GM12892 (cell line): ENCODE measurements at places on chromosomes 5 and 9.

DNA sequence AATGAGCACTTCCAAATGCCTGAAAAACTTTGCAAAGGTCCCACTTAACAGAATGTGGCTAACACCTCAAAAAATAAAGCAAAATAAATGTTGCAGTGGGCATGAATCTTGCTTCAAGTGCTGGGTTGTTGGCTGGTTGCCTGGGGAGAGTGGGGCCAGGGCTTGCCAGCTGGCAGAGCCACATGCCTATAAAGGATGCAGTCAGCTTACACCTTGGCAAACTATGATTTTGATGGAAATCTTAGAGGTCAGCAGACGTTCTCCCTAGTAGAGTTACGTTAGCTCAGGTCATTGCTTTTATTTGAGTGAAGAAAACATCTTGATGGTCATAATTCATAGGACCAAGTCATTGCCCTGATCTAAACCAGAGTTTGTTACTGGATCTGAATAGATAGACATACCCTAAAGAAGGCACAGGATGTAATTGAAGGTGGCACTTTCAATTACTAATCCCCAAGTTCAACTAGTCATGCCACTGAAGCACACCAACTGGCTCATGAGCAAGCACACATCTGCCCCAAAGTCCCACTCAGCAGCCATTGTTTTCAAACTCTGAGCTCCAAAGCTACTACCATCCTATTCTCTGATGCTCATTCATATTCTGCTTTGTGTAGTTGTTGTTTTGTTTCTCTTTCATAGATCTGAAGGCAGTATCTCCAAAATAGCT lies 51.2 kb upstream of the ZSWIM6 start:
- DNase-seq, result no peak

- DNase-seq, result no peak
Measured at GRCh38 chr9:79759460-79759859, 187.7 kb downstream of the TLE4 start.

- peak; percentile 9 for DNase-seq
Measured at GRCh38 chr5:75566710-75567309, 44.4 kb upstream of the ANKDD1B start.

GRCh38 chr9:20009606-20010005 lies 220.8 kb upstream of the SLC24A2 start:
- no peak for DNase-seq

GRCh38 chr5:34583167-34583566 lies 73.0 kb upstream of the RAI14 start:
- no peak for DNase-seq

DNA sequence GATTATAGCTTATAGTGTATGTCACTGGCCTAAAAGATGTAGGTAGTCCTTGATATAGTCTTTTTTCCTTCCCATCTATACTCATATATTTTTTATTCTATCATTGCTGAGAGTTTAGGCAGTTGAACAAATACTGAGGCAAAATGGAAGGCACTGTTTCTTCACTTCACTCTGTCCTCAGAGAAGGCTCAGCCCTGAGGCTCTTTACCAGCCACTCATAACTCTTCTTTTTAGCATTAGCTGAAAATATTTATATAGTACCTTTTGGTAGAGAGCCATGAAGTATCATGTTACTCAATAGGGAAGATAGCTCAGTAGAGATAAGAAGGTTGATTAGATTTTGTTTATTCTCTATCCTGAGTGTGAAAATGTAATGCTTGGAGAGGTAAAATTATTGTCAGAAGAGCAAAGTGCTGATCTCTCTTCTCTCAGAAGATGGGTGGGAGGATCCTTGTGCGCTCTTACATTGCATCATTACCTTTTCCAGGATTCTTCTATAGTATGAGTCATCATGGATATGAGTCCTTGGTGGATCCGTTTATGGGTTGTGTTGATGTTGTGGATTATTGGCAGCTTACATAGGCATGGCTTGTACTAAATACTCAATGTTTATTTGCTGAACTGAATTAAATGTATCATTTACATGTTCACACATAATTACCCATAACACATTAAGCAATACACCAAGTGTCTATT lies 88.1 kb downstream of the ANXA1 start:
- no peak for DNase-seq

DNA sequence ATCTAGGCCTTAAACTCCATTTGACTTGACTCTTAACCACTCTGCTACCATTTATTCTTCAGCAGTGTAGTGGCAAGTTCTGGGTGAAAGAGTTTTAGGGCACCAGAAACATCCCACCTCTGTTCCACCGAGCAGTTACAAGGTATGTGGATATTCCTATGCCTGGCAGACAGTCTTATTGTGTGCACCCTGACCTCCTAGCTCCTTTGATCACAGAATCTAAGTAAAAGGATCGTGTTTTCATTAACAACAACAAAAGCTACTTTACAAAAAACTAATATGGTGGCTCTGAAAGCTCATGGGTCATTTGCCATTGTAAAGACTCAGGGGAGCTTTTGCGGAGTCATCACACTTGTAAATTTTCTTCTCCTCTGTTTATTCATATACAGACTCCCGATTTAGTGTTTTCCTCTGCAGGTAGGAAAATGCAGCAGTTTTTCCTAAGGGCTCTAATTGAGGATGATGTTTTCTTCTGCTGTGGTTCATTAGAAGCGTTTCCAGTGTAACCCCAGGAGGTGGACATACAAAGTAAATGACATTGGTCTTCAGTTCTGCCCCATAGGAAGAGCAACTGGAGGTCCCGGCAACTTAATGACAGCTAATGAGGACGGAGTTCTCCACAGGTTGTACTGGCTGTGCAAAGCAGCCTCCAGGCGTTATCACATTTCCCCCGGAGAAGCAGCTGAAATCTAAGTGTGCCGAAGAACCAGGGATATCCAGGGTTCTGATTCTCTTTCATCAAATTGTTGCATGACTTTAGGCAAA lies 78.2 kb downstream of the ATP10B start:
- no peak for DNase-seq
